AG10803 (cell line): ENCODE measurements at places on chromosomes 6 and 20.

DNA sequence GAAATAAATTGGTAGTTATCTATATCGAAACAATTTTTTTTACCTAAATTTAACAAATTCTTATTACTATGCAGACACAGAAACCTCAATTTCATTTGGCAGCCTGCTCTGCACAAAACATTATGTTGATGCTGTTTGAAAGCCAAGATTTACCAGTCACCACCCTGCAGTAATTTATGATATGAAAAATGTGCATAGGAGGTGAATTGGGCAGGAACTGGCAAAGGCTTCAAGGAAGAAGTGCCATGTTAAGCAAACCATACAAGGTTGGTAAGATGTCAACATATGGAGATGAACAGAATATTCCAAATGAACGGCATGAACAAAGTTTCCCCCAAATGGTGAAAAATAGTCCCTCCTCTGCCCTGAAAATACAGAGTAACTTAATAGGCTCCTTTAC is 54.2 kb upstream of the TAB2 start:
- no peak for DNase-seq

- DNase-seq: peak; percentile 62
These were observed 78.7 kb upstream of the BTN3A2 start for GRCh38 chr6:26286168-26286877.

DNA sequence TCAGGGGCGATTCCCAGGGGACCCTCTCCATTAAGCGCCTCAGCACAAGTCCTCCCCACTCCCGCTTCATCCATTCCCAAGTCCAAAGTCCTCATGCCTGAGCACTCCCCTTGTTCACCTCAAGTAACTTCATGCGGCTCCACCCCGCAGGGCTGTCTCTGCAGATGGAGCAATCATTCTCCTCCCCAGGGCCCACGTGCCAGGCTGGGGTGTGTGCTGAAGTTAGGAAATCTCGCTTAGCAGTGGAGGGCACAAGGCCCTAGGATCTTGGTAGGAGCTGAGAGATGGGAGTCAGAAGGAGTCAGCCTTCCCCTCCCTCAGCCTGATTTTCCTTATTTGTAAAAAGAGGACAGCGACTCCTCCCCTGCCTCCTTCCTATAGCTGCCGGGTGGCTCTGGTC is 3.5 kb downstream of the TGM3 start:
- no peak for DNase-seq

- no peak for DNase-seq
These were observed 32.1 kb upstream of the RAB23 start for GRCh38 chr6:57254055-57254717.

- DNase-seq: no peak
These were observed 84.2 kb downstream of the HIVEP1 start for GRCh38 chr6:12096342-12096741.

- peak; percentile 43 for DNase-seq
These were observed 1025.0 kb upstream of the GJE1 start for GRCh38 chr6:141107591-141108160.

- DNase-seq: peak; percentile 93
These were observed 71.8 kb downstream of the FOXF2 start for GRCh38 chr6:1461207-1461606.

GRCh38 chr20:43842126-43843020 is 72.3 kb upstream of the TOX2 start:
- no peak for DNase-seq

DNA sequence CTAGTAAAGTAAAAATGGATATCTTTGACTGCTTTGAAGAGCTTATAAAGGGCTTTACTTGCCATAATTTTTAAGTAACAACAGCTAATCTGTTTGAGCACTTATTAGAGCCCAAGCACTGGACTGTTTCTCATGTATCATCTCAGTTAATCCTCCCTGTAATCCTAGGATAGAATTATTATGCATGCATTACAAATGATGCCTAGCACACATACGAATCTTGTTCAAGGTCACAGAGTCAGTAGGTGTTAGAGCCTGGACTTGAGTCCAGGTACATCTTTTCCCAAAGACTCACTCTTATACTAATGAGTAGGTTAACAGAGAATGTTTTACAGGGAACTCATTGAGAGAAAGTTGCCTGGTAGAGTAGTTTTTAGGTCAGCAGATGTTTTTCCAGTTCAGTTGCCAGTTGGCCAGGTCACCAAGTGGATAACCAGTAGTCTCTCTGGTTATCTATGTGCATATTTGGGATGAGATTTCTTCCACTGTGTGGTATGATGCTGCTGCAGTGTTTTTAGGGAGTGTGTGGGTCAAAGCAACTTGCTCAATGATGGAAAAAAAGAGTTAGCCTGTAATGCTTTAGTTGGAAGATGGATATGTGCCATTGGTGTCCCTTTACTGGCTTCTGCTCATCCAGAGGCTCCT is 32.3 kb upstream of the LAMA4 start:
- DNase-seq: no peak

GRCh38 chr20:58547623-58548475 is 32.6 kb upstream of the APCDD1L start:
- DNase-seq: no peak

- no peak for DNase-seq
These were observed 26.4 kb downstream of the GABRR1 start for GRCh38 chr6:89190741-89191140.

- peak; percentile 17 for DNase-seq
These were observed 31.5 kb upstream of the COL10A1 start for GRCh38 chr6:116157391-116157790.

DNA sequence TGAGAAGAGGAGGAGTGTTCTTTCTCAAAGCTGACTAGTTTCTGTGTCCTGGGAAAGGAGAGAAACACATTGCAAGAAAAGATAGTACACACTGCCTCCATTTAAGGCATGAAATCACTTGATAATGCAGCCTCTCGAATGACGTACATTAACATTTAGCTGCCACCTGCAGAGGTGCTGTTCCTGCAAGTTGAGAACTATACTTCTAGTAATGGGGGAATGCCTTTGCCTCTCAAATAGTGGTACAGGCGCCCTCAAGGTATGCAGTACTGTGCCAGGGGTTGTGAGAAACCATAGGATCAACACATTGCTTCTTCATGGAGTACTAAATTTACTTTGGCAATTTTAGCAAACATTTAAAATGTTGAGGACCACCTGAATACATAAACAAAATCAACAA is 20.1 kb downstream of the IMPG1 start:
- no peak for DNase-seq

- no peak for DNase-seq
These were observed 13.6 kb downstream of the KCNK5 start for GRCh38 chr6:39215640-39216158.
